Keratinocyte (primary cell): ENCODE measurements at places on chromosomes 2 and 18.

DNA sequence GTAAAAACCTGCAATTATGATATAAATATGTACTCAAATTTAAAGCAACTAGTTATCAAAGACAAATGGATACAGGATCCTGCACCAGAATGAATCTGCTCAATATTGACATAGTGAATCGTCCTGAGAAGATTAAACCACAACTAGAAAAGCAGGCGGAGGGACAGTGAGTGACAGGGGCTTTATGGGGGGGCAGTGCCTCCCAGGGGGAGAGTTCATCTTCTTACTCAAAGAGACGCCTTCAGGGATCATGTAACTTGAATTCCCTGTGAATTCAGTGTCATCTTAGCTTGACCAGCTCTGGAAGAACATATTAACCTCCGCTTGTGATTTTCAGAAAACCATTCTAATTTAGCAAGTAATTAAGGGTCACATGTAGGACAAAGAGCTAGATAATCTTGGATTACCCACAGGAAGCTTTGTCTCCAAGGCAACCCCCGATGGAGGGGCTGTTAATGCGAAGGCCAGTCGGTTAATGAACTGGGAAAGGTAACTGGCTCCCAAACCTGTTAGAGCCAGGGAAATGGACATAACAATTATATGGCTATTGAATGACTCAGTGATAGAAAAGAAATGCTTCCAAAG is 17.4 kb upstream of the LMAN1 start:
- DNase-seq: no peak

DNA sequence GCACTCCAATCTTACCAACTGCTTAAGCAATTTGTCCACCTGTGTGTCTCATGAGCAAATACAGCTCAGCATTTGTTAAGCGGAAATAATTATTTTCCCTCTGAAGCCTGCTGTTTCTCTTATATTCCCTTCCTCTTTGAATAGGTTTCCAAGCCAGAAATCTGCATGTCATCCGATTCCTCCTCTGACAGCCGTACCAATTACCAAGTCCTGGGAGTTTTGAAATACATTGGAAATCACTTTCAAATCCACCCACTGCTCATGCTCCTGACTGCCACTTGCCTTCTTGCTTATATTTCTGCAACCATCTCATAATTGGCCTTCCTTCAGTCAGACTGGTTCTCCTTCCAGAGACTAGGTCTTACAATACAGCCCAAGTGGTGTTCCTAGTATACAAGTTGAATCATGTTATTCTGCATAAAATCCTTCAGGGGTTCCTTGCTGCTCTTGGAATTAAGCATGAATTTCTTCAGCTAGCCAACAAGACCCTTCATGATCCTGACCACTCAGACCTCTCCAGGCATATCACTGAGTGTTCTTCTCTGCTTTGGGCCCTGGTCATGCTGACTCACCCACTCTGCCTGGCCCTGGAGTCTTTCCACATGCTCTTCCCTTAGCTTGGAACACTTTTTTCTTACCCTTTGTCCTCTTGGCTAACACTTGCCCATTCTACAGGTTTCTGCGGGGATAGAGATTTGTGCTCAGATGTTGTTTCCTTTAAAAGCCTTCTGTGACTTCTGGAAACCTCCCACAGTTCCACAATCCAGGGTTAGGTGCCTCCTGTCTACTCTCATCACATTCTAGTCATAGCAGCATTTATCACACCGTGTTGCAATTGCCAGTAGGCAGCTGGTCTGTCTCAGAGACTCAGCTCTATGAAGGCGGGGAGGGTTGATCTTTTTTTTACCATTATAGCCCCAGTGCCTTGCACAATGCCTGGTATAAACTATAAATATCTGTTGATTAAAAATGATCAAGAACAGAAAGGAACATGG is 157.6 kb downstream of the ARL6IP6 start:
- peak; percentile 45 for DNase-seq

DNA sequence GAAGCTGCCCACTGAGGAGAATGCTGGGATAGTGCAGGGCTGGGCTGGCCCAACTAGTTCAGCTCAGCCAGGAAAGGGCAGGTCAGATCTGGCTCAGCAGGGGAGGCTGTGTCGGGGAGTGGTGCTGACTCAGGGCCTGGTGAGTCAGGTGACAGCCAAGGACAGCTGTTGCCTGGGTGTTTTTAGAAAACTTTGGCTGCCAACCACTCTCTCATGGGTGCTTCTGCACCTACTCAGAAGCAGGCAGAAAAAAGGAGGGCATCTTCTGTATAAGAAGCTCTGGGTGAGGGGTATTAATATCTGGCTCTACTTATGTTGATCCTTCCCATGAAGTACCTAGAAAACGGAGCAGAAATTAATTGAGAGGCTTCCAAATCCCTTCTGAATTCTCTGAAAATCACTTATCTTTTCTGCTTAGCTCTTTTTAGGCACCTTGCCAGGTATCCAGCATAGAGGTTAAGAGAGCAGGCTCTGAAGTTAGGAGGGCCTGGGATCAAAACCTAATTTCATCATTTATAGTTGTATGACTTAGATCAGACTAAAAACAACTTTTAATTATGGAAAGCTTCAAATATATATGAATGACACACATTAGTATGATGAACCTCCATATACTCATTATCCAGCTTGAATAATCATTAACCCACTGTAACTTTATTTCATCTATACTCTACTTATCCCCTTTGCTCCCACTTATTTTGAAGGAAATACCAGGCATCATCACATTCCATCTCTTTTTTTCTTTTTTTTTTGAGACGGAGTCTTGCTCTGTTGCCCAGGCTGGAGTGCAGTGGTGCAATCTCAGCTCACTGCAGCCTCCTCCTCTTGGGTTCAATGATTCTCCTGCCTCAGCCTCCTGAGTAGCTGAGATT is 15.5 kb upstream of the RAB10 start:
- peak; percentile 85 for DNase-seq

- DNase-seq: peak; percentile 23
Observed at GRCh38 chr2:19536136-19536535, 177.7 kb upstream of the OSR1 start.

GRCh38 chr18:59461171-59461570 is 102.1 kb upstream of the LMAN1 start:
- no peak for DNase-seq

DNA sequence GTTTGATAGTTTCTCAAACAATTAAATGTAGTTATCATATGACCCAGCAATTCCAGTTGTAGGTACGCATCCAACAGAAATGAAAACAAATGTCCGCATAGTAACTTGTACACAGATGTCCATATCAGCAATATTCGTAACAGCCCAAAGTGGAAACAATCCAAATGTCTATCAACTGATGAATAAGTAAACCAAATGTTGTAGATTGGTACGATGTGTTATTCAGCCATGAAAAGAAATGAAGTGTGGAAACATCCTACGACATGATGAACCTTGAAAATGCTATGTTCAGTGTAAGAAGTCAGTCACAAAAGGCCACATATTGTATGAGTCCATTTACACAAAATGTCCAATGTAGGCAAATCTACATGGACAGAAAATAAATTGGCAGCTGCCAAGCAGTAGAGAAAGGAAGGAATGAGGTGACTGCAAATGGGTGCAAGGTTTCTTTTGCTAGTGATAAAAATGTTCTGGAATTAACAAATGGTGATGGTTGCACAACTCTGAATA is 26.9 kb downstream of the GAREM1 start:
- DNase-seq: no peak

DNA sequence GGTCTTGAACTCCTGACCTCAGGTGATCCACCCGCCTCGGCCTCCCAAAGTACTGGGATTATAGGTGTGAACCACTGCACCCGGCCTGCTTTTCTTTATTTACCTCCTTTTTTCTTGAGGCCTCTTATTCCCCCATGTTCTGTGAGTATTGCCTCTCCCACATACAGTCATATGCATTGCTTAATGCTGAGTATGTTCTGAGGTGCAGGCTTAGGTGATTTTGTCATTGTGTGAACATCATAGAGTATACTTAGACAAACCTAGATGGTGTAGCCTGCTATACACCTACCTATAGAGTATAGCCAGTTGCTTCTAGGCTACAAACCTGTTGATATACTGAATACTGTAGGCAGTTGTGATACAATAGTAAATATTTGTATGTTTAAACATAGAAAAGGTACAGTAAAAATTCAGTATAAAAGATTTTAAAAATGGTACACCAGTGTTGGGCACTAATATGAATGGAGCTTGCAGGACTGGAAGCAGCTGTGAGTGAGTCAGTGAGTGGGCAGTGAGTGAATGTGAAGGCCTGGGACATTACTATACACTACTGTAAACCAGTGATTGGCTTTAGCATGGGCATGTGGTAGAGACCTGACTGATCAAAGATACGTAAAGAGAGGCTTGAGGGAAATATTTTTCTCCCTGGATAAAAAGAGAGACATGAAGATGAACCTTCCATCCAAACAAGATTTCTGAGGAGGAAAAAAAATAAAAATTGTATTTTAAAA is 17.6 kb downstream of the SLC39A10 start:
- DNase-seq: no peak

- DNase-seq: no peak
Observed at GRCh38 chr2:118772487-118773200, 74.8 kb downstream of the EN1 start.

- DNase-seq: no peak
Observed at GRCh38 chr2:179917272-179917671, 55.9 kb upstream of the ZNF385B start.

- no peak for DNase-seq
Observed at GRCh38 chr2:223979730-223980396, 22.6 kb downstream of the MRPL44 start.

- no peak for DNase-seq
Observed at GRCh38 chr2:72745679-72746368, 80.0 kb downstream of the EXOC6B start.

DNA sequence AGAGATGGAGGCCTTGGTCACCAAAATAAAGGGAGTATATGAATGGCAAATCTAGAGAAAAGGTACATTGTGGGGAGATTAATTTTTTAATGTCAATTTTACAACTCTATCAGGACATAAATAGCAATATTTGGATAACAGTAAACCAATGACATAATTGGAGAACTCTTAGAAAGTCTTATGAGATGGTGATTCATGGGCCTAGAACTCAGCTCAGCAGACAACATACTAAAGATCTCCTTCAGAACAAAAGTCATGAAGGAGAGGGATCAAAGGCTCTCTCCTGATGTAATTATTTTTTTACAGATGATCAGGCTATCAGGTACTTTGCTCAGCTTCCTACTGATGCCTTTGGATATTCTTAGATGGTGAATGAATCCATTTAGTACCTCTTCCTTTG is 90.0 kb downstream of the CRACDL start:
- DNase-seq: no peak

DNA sequence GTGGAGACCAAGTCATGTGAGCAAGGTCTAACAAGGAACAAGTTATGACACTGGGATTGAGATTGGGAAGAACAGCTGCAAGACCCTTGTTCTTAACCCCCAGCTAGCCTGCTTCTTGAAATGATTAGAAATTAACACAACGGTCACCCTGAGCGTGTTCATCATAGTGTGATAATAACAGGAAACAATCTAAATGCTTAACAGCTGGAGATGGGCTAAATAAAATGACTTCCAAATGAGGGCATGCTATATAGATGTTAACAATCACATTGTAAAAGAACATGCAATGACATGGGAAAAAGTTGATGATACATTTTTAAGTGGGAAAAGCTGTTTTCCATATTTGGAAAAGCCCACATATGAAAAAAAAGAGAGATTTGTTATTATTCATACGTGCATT is 47.6 kb downstream of the RPL37A start:
- DNase-seq: no peak

GRCh38 chr2:174888146-174888545 is 117.0 kb downstream of the CHN1 start:
- no peak for DNase-seq

DNA sequence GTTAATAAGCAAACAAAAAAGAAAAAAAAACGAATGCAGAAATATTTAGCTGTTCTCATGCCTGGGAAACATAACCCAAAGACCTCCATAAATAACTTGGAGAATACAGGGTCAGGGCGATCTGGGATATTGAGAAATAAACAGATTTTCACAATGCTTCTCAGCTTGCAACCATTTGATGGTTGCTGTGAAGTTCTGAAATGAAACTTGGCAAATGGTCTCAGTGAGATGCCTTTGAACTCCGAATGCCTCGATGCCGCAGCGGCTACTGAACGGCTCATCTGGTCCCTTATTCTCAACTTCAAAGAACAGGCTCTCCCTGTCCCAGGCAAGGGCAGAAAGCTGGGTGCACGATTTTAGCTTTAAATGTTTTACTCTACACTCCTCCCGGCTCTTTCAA is 78.1 kb downstream of the ZNF516 start:
- DNase-seq: no peak

DNA sequence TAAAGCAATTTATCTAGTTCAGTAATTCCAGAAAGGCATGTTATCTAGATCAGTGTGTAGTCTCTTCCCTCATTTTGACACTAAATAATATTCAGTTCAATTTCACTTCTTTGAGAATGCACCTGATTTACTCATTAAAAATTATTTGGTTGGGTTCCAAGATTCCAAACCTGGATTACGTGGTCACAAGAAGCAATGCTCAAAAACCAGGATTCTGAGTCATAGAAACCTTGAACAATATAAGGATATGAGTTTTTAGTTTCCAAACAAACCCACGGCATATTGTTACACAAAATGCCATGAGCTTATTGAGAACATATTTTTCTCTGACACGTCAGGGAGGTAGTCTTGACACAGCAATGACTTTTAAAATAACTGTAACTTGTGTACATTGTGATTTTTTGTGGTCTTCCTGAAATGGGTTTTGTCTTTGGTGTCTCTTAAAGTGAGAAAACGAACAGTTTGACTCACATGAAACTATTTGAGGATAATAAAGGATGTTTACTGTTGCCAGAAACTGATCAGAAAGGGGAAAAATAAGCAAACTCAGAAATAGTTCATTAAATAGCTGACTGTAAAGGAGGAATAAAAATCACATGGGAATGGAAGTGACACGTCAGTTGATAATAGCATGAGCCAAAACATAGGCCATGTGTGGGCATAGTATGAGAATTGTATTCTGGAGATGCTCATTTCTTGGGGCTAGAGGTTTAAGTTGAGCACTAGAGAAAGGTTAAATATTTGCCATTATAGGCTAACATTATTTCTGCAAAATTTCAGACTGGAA is 617.7 kb upstream of the CDH2 start:
- peak; percentile 60 for DNase-seq

- no peak for DNase-seq
Observed at GRCh38 chr18:21454725-21455124, 145.8 kb downstream of the ESCO1 start.

GRCh38 chr2:181140928-181141327 is 160.5 kb downstream of the UBE2E3 start:
- DNase-seq: no peak

- DNase-seq: no peak
Observed at GRCh38 chr2:47516360-47517104, 113.6 kb downstream of the MSH2 start.

GRCh38 chr2:12363138-12363537 is 353.6 kb upstream of the TRIB2 start:
- no peak for DNase-seq

- DNase-seq: no peak
Observed at GRCh38 chr2:239913636-239914417, 111.3 kb downstream of the NDUFA10 start.

DNA sequence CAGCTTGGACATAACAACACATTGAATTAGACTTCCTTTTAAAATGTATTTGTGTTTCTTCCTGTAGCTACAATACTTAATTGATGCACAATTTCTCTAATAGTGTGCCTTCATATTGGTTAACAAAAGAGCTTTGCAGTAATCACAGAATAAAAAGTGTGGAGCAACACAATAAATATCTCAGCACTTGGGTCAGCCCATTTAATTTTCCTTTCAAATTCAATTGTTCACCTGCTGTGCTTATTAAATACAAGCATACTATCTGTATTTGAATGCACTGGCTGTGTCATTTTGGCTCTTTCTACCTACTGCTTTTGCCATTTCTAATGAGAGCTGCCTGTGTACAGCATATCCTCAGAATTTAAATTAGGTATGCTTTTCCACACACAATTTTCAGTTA is 1641.3 kb upstream of the SLC39A10 start:
- DNase-seq: no peak
